ENCODE measurements at places on chromosomes 1 and 21.

DNA sequence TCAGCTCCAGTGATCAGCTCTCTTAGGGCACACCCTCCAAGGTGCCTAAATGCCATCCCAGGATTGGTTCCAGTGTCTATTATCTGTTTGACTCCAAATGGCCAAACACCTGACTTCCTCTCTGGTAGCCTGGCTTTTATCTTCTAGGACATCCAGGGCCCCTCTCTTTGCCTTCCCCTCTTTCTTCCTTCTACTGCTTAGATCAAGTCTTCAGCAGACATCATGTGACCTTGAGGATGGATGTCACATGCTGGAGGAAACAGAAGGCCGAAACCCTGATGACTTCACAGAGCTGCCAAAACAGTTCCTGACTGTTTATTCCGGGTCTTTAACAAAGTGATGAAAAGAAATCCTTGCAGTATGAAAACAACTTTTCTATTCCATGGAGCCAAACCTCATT, 24.4 kb upstream of the WDR26 start:
- no peak for DNase-seq

DNA sequence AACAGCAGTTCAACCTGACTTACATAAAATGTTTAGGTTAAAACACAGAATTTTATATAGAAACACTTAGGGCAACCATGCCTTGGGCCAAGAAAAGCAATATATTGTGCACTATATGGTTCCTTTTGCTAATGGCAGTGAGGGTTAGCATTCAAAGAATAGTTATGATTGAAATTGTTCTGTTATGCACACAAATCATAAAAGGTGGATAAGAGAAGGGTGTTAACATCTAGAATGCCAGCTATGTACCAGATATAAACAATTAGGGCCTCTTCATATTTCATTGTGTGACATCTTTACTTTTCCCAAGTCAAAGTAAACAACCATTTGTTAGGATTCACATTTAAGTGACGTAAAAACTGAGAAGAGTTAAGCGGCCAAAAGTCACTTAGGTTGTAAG, 308.0 kb upstream of the B3GALT2 start:
- DNase-seq = no peak

DNA sequence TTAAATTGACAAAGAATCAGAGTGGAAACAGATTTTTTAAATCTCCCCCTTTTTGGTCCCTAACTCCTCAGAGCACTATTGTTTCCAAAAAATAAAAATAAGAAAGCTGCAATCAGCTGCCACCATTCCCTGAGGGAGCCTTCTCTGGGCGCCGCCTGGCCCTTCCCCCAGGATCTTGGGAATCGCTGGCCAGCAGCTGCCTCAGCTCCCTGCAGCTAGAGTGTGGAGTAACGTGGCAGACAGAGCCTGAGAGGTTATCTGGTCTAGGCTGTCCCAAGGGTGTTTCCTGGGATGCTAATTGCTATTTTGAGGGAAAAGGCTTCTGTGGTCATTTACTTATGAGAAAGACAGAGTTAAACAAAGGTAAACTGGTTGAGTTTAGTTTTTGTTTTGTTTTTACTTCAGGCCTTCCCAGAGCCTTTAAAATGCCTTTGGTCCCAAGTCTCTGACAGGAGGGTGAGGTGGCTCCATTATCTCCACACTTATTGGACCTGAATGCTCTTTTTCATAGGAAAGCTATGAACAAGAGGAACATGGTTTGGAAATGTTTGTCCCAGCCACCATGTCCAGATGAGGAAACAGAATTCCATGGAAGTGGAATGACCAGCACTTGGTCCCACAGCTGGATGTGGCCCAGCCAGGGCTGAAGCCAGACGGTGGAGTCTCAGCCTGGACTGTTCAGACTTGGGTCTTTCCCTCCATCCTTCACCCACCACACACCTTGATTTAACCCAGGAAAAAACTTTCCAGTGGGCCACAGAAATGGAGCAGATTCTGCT, 14.1 kb upstream of the KIAA1614 start:
- no peak for DNase-seq

- no peak for DNase-seq
Observed at GRCh38 chr1:159947942-159948341, 2.5 kb upstream of the IGSF9 start.

DNA sequence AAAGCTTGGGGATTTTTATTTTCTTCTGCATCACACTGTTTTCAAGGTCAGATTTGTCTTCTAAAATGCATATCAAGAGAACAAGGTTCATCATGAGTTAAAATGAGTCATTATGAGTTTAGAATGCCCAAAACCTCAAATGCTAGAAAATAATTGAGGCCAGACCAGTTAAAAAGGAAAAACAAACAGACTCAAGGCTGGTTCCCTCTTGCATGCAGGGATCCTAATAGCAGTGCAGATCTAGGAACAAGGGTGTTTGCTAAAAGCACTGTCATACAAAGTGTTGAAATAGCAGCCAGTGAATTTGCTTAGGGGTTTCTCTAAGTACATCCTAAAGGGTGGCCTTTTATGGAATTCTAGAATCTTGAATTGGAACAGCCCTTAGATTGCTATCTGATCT, 15.3 kb downstream of the BEND5 start:
- no peak for DNase-seq

DNA sequence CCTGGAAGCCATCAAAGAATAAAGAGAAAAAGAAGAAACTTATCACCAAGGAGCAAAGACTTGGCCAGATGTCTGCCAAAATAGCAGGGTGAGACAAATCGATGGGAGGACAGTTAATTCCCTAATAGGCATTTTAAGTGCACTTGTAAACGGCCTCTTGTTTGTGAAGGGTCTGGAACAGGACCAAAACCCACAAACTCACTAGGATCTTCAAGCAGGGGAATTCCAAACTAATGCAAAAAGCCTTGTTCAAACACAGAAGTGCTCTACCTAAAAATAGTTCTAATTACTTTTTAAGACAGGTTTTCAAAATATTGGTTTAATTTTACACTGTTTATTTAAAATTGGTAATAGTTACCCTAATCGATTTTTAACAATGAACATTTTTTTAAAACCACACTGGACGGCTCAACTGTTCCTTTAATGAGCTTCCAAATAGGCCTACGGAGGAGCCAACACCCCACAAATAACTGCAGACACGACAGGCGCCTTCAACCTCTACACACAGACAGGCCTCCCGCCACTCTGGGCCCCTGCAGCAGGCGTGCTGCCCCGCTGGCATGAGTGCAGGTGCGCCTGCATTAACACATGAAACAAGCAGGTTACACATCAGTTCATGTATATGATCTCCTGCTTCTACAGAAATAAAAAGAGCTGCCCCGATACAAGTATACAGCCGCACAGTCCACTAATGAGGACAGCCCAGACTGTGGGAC, 15.8 kb downstream of the UBE2G2 start:
- no peak for DNase-seq

DNA sequence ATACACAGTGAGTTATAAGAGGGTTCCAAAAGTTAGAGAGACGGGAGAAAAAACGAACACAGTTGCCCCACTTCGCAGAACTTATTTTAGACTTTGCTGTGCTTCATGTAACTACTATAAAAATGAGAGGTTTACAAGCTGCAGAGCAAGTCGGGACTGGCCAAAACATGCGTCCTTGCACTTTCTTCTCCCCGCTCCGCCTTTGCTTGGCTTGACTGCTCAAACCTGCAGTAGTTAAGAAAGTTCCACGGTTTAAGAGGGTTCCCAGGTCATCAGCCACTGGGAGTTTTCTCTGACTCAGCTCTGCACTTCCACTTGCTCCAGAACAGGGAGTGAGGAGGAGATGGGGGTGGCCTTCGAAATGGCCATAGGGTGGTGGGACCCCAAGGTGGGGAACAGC, 36.2 kb downstream of the CLIC6 start:
- no peak for DNase-seq

GRCh38 chr1:172272087-172272486, 148.4 kb upstream of the C1orf105 start:
- no peak for DNase-seq

DNA sequence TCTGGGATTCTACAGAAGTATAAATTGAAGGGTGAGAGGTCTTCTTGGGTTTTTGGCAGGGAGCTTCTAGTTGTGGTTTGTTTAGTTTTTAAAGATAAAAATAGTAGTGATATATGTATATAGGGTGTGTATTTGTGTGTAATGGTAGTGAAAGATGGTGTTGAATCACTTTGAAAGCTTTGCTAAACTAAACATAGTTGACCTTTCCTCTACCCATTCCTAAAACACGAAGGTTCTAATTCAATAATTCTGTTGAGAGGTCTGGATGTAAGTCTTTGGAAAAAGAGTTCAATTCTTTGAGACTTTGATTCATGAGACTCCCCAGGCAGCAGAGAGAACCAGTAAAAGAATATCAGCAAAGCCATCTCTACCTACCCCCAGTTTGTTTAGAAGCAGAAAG, 247.9 kb upstream of the DUSP10 start:
- no peak for DNase-seq
